Placental pericyte (primary cell): ENCODE measurements at places on chromosomes 3 and 15. TPM values are rescaled to one million over a fixed set of nuclear protein-coding genes. Genes with fewer than 3 reads are reported as not detected.

Gene IGSF11
- not detected in 2 replicates for total RNA-seq

Gene CFAP161
- total RNA-seq = 0.72 TPM in 1 of 2 replicates, not detected in the other

Gene CPA3
- not detected in 2 replicates for total RNA-seq

Gene LEKR1
- 1.1 and 1.9 TPM in 2 replicates for total RNA-seq

Gene SEMA5B
- not detected in 2 replicates for total RNA-seq

Gene GOLGA8G
- not detected in 2 replicates for total RNA-seq
